ENCODE measurements at places on chromosomes 13 and 19.

DNA sequence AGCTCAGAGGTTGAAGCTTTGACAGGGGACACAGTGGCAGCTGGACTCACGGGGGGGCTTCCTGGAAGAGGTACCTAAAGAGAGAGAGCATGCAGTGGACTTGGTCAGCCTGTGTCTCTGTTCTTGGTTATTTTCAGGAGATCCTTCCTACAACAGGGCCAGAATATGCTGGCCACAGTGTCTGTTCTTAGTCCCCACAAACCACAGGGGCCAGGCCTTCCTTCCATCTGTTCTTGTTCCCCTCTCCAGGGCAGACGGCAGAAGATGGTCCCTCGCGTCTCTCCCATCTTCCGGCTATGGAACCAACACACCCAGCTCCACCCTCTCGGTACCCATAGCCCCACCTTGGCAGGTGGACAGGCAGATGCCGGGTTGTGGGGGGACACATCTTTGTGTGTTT, 24.8 kb downstream of the MAST3 start:
- DNase-seq: no peak

DNA sequence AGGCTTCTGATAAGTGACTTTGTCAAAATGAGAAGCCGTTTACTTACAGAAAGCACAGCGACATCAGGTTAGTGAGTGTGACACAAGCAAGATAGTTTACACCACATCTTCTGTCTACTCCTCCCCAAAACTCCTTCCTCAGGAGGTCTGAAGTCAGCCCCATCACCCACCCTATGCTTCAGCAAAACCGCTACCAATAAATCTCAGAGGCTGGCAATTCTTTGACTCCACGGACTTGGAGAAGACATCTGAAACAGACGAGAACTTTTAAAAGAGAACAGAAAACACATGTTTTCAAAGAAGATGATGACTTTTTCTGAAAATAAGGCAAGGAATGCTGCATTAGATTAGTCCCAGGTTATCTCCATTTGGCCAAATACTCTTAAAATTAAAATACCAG, 261.1 kb downstream of the TBC1D4 start:
- no peak for DNase-seq

- DNase-seq: peak; percentile 89
These were observed 3.5 kb upstream of the SIGLEC8 start for GRCh38 chr19:51461723-51462161.

DNA sequence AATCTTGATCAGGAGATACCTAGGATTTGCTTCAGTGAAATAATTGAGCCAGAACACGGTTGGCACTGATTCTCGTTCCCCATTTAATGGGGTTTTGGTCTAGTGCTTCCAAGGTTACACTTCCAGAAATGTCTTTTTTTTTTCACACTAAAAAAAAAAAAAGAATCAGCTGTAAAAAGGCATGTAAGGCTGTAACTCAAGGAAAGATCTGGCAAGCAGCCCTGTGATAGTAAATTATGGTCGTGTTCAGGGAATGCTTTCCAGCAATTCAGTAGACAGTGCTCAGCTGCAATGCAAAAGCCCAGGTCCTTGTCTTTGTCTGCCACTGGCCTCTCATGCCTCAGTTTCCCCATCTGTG, 27.2 kb upstream of the NDUFS7 start:
- DNase-seq: no peak

DNA sequence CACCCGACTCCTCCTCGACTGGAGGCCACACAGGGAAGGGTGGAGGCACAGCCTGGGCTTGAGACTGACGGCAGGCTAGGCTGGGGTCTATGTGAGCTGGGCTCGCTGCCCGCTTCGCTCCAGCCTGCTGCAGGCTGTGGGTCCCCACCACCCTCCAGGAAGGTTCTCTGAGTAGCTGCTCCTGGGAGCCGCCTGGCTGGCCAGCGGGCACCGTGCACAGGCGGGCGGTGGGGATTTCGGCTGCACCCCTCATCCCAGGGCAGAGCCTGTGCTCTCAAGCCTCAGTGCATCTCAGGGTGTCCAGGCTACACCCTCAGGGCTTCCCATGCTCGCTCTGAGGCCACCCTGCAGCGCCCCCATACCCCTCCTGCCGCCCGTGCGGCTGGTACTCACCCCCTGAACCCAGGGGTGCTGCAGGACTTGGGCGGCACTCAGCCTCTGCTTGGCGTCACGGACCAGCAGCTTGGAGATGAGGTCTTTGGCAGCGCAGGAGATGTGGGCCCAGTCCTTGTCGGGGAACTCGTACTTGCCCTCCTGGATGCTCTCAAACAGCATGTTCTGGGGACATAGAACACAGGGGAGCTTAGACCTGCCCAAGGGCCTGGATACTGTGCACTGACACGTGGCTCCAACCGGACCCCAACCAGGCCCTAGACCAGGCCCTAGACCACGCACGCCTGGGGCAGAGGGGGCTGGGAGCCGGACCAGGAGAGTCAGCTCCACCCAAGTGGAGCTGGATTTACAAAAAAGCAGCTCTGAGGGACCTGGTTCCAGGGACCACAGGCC, 10.2 kb downstream of the MKNK2 start:
- no peak for DNase-seq

DNA sequence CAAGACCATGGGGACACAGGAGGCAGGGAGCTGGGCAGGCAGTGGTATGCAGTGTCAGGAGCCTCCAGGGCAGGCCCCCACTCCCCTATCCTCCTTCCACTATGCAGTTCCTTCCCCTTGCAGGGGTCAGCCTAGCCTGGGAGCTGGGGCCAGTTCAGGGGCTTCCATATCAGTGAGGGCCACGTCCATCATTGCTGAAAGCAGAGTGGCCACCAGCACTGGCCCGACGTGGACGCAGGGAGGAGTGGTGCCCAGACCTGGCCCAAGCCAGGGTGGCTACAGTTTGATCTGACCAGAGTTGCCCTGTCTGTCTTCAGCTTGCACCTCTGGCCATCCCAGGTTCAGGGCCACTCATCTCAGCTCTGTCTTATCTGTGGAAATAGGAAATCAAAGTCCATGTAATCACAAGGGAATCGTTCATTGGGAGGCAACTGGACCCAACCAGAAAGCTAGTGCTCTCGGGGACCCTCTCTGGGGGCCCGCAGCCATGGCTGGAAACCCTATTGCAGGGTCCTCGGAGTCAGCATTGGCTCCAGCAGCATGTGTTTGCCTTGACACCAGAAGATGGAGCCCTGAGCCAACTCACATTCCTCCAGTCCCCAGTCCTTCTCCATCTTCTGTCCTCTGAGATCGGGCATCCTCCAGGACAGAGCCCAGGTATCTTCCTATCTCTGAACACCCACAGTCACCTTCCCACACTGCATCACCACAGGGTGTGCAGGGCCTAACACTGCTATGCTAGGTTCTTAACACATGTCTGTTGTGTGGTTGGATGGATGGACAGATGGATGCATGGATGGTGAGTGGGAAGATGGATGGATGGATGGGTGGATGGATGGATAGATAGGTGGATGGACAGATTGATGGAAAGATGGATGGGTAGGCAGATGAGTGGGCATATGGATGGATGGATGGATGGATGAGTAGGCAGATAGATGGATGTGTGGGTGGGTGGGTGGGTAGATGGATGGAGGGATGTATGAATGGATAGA, 75.7 kb upstream of the KCTD15 start:
- DNase-seq: no peak

- DNase-seq: no peak
These were observed 103.5 kb downstream of the DPF1 start for GRCh38 chr19:38120471-38121025.

GRCh38 chr19:47762151-47762550, 16.4 kb upstream of the SELENOW start:
- no peak for DNase-seq

- DNase-seq: no peak
These were observed 278.1 kb downstream of the DNAJC15 start for GRCh38 chr13:43301346-43301969.

- DNase-seq: no peak
These were observed 63.9 kb downstream of the GPC6 start for GRCh38 chr13:93290503-93290902.

- DNase-seq: peak; percentile 1
These were observed 40.9 kb upstream of the UFM1 start for GRCh38 chr13:38308736-38309135.

- no peak for DNase-seq
These were observed 30.2 kb upstream of the TFDP1 start for GRCh38 chr13:113554333-113554700.

DNA sequence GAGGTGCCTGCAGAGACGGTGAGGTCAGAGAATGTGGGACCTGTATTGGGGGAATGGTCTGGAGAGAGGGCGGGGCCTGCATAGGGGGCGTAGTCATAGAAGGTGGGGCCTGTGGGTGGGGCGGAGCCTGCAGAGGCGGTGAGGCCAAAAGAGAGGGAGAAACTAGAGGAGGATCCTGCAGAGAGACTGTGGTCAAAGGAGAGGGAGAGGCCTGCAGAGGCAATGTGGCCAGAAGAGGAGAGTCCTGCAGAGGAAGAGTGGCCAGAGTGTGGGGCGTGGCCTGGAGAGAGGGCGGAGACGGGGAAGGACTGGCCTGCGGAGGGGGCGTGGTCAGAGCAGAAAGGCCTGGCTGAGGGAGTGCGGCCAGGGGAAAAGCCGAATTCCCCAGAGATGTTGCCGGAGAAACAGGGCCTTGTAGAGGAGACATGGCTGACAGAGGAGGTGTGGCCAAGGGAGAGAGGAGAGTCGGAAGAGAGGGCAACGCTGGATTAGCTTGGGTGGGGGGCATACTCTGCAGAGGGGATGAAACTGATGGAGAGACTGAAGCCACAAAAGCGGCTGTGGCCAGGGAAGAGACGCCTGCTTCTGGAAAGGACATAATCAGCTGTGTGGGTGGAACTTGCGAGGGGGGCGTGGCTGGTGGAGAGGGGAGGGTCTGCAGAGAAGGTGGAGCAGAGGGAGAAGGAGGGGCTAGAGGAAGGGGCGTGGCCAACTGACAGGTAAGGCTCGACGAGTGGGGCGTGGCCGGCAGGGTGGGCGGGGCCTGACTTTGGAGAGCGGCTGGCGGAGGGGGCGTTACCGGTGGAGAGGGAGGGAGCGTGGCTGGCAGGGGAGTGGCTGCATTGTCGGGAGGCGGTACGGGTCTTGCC, 2.5 kb downstream of the PRR36 start:
- DNase-seq: peak; percentile 95

GRCh38 chr19:21202865-21203494, 61.1 kb downstream of the ZNF431 start:
- peak; percentile 72 for DNase-seq

DNA sequence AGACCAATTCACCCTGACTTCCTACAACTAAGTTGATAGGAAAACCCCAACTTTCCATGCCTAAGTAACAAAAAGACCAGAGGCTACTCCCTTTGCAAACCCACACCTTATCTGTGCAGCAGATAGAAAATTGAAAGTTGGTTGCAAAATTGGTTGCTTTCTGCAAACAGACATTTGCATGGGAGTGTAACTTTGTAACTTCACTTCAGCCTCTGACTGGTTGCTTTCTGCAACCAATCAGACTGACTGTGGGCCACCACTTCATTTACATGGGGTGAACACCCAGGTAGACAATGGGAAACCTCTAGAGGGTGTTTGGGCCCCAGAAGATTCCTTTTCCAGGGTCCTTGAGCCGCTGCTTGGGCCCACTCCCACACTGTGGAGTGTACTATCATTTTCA, 9.8 kb downstream of the TEX30 start:
- peak; percentile 16 for DNase-seq

Measured in NB4 (cell line).